ENCODE measurements at places on chromosomes 1 and 21. TPM values are rescaled to one million over a fixed set of nuclear protein-coding genes. Genes with fewer than 3 reads are reported as not detected.

DNA sequence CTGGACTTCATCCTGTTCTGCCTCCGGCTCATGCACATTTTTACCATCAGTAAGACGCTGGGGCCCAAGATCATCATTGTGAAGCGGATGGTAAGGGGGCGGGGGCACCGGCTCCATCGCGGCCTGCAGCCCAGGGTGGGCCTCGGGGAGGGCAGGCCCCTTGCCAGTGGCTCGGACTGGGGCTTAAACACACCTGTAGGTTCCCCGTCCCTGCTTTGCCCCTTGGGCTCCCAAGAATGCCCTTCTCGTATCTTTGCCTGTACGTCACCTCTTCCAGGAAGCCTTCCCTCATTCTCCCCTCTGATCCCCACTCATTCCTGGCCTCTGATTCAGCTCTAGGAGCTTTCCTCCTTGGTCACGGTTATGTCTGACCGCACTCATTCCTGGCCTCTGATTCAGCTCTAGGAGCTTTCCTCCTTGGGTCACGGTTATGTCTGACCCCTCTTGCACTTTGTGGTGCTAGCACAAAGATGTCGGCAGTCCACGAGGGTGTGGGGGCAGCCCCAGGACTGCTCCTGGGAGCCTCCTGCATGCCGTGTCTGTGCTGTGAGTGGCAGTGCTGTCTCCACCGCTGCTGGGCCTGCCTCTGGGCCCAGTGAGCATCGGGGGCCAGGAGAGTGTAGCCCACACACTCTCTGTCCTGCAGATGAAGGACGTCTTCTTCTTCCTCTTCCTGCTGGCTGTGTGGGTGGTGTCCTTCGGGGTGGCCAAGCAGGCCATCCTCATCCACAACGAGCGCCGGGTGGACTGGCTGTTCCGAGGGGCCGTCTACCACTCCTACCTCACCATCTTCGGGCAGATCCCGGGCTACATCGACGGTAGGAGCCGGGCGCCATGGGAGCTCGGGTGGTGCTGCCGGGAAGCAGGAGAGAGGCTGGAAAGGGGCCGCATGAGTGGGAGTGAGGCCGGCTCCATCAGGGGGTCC lies 49.1 kb upstream of the LRRC3 start:
- peak; percentile 39 for DNase-seq

DNA sequence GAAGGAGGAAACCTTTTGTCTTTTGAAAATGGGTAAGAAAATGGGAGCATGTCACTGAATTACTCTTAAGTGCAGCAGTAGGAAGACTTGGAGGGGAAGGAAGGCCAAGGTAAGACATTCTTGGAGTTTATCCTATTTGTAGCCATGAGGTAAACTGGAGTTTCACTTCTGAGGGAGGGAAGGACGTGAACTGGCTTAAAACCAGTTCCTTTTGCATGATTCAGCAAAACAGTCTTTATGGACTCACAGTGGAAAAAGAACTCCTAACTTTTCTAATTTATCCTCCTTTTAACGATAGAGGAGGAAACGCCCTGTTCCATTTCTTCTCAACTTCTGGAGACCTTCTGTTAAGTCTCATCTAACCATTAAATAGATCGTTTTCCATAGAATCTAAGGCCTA lies 2.5 kb downstream of the PRDX6 start:
- no peak for DNase-seq

DNA sequence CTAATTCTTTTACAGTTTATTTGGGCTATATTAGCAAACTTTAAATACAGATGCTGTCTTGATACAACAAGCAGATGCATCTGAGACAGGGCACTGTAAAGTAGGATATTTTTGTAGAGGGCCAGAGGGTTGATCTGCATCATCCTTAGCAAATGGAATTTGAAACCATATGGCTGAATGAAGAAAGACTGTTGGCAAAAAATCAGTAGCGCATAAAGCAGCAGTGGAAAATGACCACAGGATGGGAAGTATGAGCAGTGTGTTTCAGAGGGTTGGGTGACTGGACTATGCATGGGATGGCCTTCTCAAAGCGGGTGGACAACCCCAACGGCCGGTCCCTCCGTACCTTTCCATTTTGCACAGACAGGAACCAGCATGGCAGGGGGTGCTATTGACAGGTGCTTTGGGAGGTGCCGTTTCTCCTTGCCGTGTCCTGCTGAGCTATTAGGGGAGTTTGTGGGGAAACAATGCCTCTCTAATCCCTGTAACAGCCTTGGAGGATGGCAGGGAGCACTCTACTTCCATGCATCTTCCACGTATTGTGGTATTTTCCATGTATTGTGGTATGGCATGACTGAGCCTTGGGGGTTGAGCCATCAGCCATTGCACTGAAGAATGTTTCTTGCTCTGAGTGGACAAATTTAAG lies 5.9 kb downstream of the LRRC8B start:
- DNase-seq, result no peak

GRCh38 chr1:107105914-107106313 lies 34.9 kb upstream of the NTNG1 start:
- no peak for DNase-seq

DNA sequence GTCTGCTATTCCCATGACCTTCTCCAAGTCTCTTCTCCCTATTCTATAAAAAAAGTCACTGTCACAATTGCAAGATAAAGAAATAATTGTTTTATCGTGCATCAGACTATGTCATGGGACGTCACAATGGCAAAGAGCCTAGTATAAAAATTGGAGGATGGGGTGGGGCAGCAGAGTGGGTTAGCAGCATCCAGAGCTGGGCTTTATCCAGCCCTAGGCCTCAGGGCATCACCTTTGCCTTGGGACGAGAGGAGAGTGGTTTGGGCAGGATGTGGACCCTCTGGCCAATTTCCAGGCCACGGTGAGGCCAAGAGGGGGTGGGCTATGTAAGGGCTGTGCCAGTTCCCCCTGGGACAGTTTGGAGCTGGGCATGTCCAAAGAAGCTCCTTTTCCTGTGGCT lies 25.7 kb downstream of the WNT4 start:
- DNase-seq, result no peak

- DNase-seq, result peak; percentile 49
These were observed 19.8 kb upstream of the MUTYH start for GRCh38 chr1:45359882-45360513.

GRCh38 chr1:224751624-224752311 lies 135.7 kb downstream of the CNIH3 start:
- no peak for DNase-seq

GRCh38 chr1:31926853-31927660 lies 11.1 kb downstream of the PTP4A2 start:
- no peak for DNase-seq

GRCh38 chr1:156495401-156496140 lies 5.0 kb downstream of the MEF2D start:
- DNase-seq, result peak; percentile 20

DNA sequence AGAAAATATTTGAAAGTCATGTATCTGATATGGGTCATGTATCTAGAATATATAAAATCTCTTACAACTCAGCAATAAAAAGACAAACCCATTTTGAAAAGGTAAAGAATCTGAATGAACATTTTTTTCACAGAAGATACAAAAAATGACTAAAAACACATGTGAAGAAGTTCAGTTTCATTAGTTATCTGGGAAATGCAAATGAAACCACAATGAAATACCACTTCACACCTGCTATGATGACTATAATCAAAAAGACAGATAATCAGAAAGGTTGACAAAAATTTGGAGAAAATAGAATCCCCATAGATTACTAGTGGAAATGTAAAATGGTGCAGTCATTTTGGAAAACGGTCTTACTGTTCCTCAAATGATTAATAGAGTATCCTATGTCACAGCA lies 631.0 kb downstream of the MRPL39 start:
- DNase-seq, result no peak

- DNase-seq, result no peak
These were observed 65.1 kb downstream of the ATG4C start for GRCh38 chr1:62849031-62849430.

DNA sequence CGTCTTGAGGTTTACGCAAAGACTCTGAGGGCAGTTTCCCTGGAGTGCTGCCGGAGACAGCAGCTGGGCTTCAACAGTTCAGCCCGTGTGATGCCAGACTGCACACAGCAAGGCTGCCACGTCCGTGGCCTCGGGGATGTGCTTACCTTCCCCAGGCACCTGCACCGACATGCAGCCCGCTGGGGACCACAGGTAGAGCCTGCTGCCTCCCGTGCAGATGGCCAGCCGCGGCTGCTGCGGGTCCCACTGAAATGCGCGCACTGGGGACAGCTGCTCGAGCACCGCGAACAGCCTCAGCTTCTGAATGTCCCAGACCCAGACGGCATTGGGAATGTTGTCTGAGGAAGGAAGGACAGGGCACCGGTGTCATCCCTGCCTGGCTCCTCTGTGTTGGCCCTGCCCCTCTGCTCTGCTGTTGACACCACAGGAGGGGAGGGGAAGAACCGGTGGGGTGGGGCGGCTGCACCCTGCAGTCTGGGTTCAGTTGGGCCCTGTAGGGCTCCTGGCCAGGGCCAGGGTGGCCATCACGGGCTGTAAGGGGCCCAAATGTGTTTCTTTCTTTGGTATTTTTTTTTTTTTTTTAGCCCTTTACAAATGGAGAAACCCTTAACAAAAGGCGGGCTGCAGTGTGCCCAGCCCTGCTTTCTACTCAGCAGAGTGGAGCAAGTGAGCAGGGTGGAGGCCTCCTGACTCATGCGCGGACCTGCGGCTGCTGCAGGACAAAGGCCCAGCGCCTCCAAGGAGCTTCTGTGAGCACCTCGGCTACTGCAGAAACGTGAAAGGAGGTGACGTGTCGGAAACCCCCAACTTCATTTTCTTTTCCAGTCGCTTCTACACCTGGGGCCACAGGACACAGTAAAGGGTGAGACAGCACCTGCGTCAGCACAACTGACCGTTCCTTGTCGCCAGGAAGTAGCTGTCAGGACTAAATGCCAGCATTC lies 6.8 kb downstream of the TPRG1L start:
- peak; percentile 81 for DNase-seq

DNA sequence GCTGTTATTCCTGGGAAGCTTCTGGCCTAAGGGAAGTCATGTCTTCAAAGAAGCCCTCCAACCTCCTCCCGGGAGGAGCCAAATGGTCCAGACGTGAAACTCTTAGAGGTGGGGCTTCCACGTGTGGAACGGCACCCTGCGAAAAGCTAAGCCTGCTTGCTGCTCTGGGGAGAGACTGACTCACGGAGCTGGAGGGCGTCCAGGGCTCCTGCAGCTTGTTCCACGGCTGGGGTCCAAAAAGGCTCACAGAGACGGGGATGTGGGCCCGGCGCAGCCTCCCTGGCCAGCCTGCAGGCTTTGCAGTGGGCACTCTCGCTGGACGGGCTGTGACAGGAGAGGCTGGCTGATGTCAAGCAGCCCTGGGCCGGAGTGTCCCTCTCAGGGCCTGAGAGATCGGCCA lies 105.1 kb downstream of the COLGALT2 start:
- DNase-seq, result no peak

GRCh38 chr1:21818656-21819055 lies 6.6 kb downstream of the LDLRAD2 start:
- no peak for DNase-seq

- no peak for DNase-seq
These were observed 18.0 kb upstream of the ID3 start for GRCh38 chr1:23577056-23578004.

DNA sequence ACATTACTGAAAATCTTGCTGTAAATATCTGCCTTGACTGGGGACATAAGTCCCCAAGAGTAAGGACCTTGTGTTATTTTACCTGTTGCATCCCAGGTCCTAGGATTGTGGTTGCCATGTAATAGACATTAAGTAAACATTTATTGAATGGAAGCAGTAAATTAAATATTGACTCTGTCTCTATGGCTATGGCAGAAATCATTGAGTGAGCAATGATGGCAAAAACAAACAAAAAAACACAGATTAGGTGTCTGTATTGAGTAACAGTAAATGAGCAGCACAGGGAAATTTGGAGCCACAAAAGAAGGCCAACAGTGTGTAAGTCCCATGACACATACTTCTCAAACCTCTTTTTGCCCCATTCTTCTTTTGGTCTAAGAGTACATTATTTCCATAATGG lies 240.4 kb downstream of the NFIA start:
- peak; percentile 94 for DNase-seq

The CYP4A22 gene
- total RNA-seq, result not detected

The B3GALT2 gene
- not detected for total RNA-seq

The HTR6 gene
- not detected for total RNA-seq

The B4GALT2 gene
- total RNA-seq, result 66.2 TPM

The SELE gene
- not detected for total RNA-seq

The NES gene
- 6.8 TPM for total RNA-seq

The WNT2B gene
- total RNA-seq, result 1.1 TPM

The AXDND1 gene
- 3.4 TPM for total RNA-seq

Data from PC-9 (cell line).